ENCODE measurements at places on chromosomes 11 and 22.

DNA sequence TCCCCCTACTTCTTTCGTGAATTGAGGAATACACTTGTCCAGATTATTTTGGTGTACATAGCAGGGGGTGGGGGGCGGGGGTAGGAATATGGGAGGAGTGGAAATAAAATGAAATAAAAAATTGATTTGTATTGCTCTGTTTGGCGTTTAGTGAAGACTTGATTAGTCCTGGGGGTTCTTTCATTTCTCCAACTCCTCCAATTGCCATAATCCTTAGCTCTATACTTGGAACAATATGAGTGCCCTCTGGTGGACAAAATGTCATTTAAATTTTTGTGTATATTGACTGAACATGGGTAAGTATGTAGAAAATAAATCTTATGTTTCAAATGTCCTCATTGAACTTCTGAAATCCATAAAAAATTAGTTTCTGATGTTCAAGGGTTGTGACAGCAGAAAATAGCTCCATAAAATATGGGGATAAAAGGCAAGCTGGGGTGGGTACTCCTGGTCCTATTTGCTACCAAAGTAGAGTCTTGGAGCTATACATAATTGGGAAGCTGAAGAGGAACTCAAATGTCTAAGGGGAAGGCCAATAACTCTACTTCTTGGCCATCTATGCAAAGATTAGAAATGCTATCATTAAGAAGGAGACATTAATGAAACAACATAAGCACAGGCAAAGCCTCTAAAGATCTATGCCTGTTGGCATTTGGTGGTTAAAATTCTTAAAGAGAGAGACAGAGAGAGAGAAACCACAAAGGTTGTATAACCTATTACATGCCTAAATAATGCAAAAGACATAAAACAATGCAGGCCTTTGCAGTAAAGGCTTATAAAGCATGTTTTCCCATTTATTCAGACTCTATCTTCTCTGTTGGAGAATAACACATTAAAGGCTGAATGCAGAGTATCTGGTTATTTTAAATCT lies 421.6 kb downstream of the METTL15 start:
- DNase-seq: peak; percentile 61

DNA sequence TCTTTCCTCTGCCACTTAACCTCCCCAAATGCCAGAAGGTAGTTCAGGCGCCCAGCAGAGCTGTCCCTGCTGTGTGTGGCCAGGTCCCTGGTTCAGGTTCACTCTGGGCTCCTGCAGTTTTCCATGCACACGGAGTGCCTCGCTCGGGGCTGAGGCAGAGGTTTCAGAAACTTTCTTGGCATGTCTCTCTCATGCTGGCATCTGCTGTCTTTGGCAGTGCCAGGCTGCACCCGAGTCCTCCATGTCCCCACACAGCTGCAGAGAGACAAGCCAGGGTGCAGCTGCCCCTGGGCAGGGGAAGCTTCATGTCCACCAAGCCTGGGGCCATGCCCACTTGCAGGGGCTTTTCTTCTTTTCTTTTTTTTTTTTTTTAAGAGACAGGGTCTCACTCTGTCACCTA lies 7.0 kb upstream of the NEFH start:
- DNase-seq: no peak

GRCh38 chr22:44698531-44699421 lies 3.2 kb upstream of the PRR5 start:
- no peak for DNase-seq

DNA sequence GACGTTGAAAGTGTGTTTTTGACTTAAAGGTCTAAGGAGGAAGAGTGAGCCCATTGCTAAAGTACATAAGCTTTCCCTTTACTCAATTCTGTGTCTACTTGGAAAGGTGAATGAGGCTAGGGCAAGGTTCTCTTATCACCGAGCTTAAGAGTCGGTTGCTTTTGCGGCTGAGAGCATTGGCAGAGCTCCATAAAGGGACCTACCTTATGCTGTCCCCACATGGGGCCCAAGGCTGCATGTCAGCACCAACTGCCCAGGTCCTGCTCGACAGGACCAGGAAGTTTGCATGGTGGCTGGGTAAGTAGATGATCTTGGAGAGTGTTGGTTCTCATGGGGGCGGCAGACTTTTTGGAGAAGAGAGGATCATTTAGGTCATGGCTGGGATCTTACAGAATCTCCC lies 91.2 kb downstream of the ZBTB16 start:
- DNase-seq: no peak

DNA sequence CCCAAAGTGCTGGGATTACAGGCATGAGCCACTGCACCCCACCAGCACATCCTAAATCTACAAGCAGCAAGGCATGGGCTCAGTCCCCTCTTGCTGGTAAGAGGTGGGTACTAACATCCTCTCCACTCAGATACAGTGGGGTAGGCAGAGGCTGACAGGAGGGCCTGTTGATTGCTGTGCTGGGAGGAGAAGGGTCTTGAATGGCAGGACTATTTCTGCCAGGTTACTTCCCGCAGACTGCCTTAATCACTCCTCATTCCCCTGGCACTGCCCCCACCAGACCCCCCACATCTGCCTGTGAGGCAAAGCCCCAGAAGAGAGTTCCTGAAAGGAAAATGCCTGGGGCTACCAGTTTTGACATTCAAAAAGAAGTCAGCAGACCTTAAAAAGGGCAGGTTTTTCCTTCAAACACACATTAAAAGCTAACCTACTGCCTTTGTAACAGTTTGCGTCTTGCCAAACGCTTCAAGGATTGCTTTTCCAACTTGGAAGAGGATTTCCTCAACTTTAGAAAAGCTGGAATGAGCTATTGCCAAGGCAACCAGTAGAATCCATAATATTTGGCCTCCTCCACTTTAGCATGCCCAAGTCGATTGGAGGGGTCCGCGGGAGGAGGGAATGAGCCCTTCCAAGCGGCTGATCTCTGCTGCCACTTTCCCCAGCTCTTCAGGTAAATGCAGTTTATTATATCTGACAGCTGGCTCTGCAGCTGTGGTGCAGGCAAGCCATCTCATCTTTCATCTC lies 62.0 kb downstream of the FDX1 start:
- DNase-seq: no peak

GRCh38 chr11:134367781-134368180 lies 36.0 kb downstream of the GLB1L2 start:
- DNase-seq: no peak

DNA sequence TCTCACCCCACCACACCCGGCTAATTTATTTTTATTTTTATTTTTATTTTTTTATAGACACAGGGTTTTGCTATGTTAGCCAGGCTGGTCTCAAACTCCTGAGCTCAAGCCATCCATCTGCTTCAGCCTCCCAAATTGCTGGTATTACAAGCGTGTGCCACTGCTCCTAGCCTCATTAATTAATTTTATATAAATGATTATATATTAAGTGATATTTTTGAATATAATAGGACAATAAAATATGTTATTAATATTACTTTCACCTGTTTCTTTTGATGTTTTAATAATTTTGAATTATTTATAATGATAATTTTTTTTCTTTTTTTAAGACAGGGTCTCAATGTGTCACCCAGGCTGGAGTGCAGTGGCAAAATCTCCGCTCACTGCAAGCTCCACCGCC lies 2.2 kb upstream of the SEC14L4 start:
- DNase-seq: no peak

- DNase-seq: no peak
These were observed 860 bp downstream of the UPK2 start for GRCh38 chr11:118956847-118957469.

DNA sequence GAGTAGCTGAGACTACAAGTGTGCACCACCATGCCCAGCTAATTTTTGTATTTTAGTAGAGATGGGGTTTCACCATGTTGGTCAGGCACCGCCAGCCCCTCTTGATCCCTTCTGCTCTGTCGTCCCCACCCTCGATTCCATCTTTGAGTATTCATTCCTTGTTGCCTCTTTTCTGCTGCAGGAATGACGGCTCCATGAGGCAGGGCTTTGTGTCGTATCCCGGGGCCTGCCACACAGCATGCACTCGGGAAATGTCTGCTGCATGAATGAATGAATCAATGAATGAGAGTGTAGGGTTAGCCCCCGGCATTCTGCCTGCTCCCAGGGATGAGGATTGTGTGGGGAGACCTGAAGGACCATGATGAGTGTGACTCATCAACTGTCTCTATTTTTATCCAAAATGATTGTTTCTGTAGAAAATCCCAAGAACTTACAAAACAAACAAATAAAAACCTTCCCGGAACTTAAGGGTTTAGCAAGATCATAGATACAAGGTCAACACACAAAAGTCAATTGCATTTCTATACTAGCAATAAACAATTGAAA lies 54.6 kb upstream of the SLC22A12 start:
- no peak for DNase-seq

GRCh38 chr11:44031549-44031948 lies 16.2 kb upstream of the ACCSL start:
- no peak for DNase-seq

- no peak for DNase-seq
These were observed 1074.4 kb downstream of the DLG2 start for GRCh38 chr11:84552791-84553190.

- DNase-seq: no peak
These were observed 9.1 kb upstream of the MAPK8IP1 start for GRCh38 chr11:45876401-45876800.

DNA sequence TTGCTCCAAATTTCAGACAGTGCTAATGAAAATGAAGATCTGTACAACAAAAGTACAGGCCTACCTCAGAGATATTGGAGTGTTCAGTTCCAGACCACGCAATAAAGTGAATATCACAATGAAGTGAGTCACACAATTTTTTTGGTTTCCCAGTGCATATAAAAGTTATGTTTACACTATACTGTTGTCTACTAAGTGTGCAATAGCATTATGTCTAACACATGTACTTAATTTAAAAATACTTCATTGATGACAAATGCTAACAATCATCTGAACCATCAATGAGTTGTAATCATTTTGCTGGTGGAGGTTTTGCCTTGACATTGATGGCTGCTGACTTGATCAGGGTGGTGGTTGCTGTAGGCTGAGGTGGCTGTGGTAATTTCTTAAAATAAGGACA lies 60.6 kb upstream of the E2F8 start:
- no peak for DNase-seq

DNA sequence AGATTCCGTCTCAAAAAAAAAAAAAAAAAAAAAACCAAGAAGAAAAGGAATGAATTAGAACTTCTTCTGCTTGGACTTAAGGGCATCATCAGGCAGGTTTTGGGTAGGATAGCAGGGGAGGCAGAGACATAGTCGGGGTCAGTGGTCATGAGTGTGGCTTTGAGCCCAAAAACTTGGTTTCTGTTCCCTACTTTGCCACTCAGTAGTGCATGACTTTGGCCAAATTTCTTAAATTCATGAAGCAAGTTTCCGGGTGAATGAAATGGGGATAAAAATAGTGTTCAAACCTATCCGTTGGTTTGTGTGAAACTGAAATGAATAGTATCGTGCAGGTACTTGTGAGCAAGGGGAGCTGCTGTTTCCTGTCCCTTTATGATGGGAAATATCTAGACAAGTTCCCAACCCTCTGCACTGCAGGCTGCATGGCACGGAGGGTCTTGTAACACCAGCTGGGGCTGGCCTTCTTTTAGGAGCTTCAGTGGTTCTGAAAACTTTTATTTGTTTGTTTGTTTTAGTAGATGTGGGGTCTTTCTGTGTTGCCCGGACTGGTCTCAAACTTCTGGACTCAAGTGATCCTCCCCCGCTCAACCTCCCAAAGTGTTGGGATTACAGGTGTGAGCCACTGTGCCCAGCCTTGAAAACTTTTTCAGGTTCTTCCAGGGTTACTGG lies 18.4 kb downstream of the NEAT1 start:
- no peak for DNase-seq

DNA sequence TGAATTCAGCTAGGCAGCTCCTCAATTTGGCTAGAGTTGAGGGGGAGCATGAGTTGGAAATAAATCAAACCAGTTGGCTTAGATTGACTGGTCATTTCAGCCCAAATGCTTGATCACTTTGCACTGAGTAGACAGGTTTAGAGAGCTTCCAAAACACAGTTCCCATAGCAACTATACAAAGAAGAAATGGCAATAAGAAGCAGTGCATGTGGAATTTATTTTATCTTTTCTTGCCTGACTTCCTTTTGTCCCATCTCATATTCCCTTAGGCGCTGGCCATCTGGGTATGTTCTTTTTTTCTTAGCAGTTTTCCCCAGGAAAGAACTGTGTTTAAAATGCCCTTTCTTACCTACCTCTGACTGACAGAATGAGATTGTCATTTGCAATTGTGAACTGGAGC lies 38.7 kb upstream of the C11orf87 start:
- no peak for DNase-seq

- DNase-seq: no peak
These were observed 56.6 kb upstream of the SCUBE2 start for GRCh38 chr11:9148035-9148434.

DNA sequence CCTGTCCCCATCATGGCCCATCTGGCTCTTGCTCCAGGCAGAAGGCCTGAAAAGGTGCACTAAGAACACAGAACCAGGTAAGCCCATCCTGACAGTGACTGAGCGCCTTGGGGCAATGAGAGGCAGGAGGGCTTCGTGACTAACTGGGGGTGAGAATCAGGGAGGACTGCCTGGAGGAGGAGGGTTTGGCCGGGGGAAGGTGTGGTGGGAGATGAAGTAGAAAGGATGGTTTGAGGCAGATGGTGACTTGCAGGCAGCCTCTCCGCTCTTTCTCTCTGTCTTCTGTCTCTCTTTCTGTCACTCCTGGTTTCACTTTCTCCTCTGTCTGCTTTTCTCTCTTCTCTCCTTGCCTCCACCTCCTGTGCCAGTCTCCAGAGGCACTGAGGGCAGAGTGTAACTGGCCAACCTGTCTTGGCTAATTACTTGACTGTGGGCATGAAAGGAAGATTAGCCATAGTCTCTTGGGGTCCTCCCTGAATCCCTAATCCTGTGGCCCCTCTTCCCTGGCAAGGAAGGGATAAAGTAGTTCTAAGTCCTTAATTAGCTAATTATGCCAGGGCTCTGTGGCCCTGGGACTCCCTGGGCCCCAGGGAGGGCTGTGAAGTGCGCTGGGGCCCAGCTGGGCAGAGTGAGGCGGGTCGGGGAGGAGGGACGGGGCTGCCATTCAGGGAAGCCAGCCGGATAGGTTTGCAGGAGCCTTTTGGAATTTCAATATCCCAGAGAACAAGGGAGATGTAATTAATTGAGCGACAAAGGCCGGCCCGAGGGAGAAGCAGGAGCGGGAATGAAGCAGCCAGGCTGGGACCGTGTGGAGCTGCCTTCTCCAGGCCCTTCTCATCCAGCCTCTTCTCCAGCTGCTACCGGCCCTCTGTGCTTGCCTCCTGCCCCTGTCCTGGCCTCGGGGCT lies 61.1 kb downstream of the CACNA1I start:
- no peak for DNase-seq

Data from SW480 (cell line).